ELR (cell line): ENCODE measurements at places on chromosomes 11 and 22.

GRCh38 chr11:120214581-120214980, 3.7 kb downstream of the OAF start:
- DNase-seq, result no peak

DNA sequence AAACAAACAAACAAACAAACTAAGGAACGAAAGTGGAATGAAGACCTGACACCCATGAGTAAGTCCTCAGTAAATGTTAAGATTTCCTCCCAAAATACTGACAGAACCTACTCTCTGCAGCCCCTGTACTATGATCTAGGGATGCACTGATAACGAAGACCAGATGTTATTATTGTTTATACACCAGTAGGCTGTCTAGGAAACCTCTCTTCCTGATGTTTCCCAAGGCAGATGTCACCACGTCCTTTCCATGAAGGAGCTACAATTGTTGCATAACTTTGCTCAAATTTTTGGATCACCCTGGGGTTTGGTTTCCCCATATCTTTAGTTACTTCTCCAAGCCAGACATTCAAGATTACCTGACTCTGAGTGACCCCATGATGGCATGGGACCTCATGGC, 340.7 kb downstream of the MIAT start:
- DNase-seq, result no peak

- no peak for DNase-seq
Measured at GRCh38 chr22:22667966-22668880, 23.8 kb downstream of the GGTLC2 start.

- peak; percentile 15 for DNase-seq
Measured at GRCh38 chr11:28799316-28799715, 691.1 kb downstream of the METTL15 start.

DNA sequence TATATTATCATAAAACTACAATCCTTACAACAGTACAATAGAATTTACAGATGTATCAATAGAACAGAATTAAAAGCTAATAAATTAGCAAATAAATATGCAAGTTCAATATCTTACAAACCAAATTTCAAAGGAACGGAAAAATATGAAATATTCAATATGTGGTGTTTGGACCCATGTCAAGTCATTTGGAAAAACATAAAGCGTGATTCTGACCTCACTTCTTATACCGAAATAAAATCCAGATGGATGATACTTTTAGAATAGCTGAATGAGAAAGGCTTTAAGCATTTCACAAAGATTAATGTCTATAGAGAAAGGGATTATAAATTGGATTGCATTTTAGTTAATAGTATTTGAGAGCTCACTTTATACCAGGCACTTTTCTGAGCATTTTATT, 92.8 kb upstream of the TEAD1 start:
- no peak for DNase-seq

DNA sequence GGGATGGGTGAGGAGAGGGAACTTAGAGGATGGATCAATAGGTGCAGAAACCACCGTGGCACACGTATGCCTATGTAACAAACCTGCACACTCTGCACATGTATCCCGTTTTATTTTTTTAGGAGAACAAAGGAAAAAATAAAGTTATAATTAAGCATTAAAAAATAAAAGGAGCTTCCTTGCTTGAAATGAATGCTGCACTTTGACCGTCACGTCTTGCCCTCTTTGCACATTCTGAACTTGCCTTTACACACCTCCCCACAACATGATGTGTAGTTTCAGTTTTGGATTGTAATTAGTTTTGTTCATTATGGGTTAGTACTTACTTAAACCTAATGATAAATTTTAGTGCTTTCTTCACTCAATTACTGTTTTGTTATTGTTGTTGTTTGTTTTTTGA, 3.1 kb upstream of the CSRP3 start:
- DNase-seq, result no peak

- no peak for DNase-seq
Measured at GRCh38 chr11:125073616-125074483, 10.7 kb downstream of the SLC37A2 start.

DNA sequence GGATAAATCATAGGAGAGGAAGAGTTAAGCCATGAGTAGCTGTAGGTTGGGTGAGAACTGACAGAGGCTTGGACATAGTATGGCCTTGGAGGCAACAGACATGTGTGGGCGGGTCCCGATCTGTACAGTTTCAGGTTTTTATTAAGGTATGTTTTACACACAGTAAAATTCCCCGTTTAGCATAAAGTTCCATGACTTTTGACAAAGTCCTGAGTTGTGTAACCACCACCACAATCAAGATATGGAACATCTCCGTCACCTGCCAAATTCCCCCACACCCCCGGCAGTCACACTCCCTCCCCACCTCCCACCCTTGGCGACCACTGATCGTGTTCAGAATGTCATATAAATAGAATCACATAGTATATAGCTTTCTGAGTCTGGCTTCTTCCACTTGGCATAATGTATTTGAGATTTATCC, 68.1 kb downstream of the GRIK4 start:
- DNase-seq, result no peak

DNA sequence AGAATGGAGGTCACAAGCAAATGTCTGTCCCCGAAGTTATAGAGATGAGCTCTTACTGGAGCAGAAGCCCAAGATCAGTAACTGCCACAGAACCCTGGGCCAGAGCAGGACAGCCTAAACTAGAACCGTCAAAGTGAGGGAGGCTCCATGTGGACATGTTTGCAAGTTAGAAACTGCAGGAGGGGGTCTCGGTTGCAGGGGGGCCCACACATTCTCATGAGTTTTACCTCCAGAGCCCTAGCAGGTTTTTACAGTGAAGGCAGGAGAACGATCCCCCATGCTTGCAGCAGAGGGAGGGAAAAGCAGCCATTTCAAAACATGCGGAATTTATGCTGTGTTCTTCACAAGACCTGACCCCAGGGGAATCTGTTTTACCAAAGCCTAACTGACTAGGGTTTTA, 133.5 kb upstream of the B3GAT1 start:
- DNase-seq, result no peak

- no peak for DNase-seq
Measured at GRCh38 chr11:86955111-86955360, 159 bp downstream of the FZD4 start.

DNA sequence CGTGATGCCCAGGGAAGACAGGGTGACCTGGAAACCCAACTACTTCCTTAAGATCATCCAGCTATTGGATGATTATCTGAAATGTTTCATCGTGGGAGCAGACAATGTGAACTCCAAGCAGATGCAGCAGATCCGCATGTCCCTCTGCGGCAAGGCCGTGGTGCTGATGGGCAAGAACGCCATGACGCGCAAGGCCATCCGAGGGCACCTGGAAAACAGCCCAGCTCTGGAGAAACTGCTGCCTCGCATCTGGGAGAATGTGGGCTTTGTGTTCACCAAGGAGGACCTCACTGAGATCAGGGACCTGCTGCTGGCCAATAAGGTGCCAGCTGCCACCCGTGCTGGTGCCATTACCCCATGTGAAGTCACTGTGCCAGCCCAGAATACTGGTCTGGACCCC, 43.5 kb upstream of the DAGLA start:
- no peak for DNase-seq

- no peak for DNase-seq
Measured at GRCh38 chr11:117070016-117070415, 28.2 kb downstream of the SIK3 start.

GRCh38 chr11:62193952-62194351, 3.9 kb downstream of the SCGB1D1 start:
- no peak for DNase-seq

DNA sequence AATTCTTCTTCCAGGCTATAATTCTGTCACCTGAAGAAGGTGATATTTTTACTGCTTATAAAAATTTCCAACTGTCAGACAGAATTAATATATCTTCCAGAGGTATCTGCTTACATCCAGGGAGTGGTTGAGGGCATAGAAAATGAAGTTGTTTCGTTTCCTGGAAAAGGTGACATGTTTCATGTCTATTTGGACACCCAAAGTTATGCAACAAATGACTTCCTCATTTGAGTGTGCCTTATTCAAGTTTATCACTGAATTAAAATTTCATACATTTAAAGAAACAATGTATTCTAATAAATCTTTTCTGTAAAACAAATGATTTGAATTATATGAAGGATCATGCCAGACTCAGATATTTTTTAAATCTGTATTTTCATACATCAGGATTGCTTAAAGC, 8.5 kb upstream of the GRAMD1B start:
- DNase-seq, result no peak

DNA sequence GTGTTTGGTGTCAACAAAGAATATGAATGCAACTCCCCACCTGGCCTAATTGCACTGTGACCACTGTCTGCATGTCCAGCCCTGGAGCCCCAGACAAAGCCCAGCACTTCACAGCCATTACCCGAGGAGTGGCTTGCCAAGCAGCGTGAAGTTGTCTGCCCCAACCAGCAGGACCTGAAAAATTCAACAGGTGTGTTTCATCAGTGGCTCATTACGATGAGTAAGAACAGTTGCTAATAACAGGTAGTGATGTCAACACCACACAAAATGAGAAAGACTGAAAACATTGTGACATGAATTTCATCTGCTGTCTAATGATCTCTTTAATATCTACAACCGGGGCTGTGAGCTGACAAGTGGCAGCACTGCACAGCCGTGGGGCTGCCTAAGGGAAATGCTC, 10.3 kb downstream of the MRPL21 start:
- no peak for DNase-seq

GRCh38 chr11:108961095-108961494, 296.2 kb downstream of the DDX10 start:
- DNase-seq, result no peak

- peak; percentile 5 for DNase-seq
Measured at GRCh38 chr11:106369224-106369623, 291.8 kb downstream of the AASDHPPT start.

GRCh38 chr11:92122561-92122960, 102.1 kb upstream of the FAT3 start:
- DNase-seq, result no peak

- DNase-seq, result peak; percentile 59
Measured at GRCh38 chr22:30969532-30970355, 679 bp downstream of the TUG1 start.

DNA sequence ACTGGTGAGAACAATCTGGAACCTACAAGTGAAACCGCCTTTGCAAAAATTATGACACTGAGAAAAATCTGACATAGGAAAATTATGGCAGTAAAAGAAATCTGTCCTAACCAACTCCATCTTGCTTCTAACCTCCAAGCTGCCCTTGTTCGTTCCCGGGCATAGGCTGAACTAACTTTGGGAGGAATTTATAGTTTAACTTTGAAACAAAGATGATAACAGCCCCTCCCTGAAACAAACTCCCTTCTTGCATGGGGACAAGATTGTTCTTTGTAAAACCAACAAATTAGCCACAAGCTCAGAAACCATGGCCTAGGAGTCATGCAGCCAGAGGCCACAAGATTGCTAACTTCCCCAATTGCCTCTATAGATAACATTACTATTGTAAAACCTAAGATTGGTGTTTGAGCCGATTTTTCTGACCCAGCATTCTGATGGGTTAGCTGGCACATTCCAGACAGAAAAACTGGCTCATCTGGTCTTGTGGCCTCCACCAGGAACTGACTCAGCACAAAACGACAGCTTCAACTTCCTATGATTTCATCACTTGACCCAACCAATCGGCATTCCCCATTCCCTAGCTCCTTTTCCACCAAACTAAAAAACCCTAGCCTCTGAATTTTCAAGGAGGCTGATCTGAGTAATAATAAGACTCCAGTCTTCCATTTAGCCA, 3.6 kb upstream of the CCDC81 start:
- DNase-seq, result peak; percentile 79

GRCh38 chr11:380491-380890, 11.2 kb downstream of the B4GALNT4 start:
- DNase-seq, result no peak

GRCh38 chr11:75387736-75388294, 11.5 kb upstream of the RPS3 start:
- no peak for DNase-seq

- peak; percentile 44 for DNase-seq
Measured at GRCh38 chr11:60905047-60905446, 1.3 kb downstream of the PRPF19 start.

DNA sequence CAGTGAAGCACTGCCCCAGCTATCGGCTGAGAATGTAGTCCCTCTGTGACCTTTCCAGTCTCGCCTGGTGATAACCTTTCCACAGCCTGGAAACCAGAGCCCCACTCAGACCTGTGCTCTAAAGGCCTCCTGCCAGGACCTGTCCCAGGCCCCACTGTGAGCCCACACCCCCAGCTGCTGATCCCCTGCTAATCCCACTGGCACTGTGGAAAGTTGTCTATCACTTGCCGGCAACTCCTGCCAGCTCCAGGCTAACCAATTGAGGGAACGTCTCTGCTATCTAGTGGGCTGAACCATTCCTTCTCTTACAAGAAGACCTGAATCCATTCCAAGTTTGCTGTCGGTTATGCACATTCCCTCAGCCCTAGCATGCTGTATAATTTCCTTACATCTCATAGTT, 328.2 kb downstream of the FAM181B start:
- no peak for DNase-seq

- DNase-seq, result peak; percentile 22
Measured at GRCh38 chr11:120178561-120179056, 32.2 kb upstream of the OAF start.

- DNase-seq, result peak; percentile 33
Measured at GRCh38 chr11:8080674-8081590, at the start of gene TUB. Gene TUB (plus strand): TSS chr11:8081211. CDS start chr11:8081511, 300 bp downstream.

DNA sequence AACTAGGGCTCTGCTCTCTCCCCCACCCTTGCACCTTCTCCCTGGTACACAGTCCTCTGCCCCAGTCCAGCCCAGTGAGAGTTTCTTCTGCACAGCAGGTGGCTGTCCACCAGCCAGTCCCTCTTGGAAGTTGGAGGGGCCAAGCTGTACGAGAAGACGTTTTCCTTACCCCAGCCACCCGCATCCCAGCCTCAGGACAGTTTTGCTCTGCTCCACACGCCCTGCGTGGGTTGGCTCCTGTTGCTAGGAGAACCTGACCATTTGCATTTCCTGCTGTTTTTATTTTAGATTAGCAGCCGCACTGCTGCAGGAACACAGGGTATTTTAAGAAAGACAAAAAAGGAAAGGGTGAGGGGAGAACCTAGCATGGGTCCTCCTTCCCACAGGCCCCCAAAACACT, 17.6 kb upstream of the NRGN start:
- DNase-seq, result no peak

- no peak for DNase-seq
Measured at GRCh38 chr11:68687311-68687710, 3.0 kb downstream of the GAL start.
